ENCODE measurements at places on chromosomes 7 and 10. TPM values are rescaled to one million over a fixed set of nuclear protein-coding genes. Genes with fewer than 3 reads are reported as not detected.

DNA sequence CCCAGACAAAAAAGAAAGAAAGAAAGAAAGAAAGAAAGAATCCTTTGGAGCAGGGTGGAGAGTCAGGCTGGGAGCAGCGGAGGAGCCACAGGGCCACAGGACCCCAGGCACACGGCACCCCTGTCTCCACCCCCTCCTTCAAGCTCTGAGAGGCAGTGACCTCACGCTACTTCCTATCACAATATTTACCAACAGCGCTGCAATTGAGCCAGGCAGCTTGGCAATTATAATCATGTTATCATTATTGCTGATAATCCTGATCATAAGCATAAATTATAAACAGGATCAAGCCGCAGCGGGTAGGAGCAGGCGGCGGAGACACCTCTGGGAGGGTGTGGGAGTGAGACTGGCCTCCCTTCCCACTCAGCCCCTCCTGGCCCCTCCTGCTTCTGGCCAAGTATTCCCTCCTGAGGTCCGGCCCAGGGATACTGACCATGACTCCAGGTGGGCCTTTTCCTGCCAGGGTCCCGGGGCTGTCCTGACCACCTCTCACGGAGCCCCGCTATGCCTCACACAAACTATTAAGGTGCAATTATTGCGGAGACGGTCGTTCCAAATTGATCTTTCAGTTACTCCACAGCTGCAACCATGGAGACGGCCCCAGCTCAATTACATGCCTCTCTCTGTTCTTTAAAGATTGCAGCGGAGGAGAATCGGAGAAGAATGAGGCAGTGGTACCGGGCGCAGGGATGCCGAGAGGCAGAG is 10.0 kb upstream of the GTF2IRD1 start:
- no peak for DNase-seq

DNA sequence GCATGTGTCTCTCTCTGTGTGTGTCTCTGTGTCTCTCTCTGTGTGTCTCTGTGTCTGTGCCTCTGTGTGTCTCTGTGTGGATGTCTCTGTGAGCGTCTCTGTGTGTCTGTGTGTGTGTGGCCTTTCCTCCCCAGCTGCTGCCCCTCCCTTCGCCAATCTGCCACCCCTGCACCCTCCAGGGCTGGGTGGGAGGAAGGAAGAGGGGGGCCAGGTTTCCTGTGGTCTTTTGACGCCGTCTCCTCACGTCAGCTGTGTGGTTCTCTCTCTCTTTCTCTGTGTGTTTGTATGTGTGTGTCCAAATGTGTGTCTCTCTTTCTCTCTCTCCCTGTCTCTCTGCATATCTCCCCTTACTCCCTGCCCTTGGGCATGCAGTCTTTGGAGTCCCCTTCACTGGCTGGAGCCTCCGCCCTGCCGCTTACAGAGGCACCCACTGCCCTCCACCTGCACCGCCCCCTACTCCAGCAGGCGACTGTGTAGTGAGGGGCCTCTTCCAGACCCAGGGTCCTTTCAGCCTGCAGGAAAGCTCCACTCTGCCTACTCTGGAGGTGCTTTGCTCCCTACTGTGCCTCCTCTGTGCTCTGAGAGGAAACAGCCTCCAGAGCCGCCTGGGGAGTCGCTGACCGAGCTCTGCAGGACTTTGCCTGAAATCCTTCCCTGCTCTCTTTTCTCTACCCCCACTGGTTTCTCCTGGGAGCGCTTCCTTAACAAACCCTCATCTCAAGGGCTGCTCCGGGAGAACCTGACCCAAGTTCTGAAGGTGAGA is 44.2 kb upstream of the C10orf71 start:
- no peak for DNase-seq

- no peak for DNase-seq
Measured at GRCh38 chr10:126073606-126074005, 177.2 kb downstream of the FANK1 start.

- DNase-seq: no peak
Measured at GRCh38 chr7:26417911-26418413, 126.3 kb downstream of the SNX10 start.

GRCh38 chr7:125336326-125336725 is 406.7 kb upstream of the POT1 start:
- no peak for DNase-seq

GRCh38 chr10:44300666-44301649 is 83.9 kb downstream of the CXCL12 start:
- no peak for DNase-seq

DNA sequence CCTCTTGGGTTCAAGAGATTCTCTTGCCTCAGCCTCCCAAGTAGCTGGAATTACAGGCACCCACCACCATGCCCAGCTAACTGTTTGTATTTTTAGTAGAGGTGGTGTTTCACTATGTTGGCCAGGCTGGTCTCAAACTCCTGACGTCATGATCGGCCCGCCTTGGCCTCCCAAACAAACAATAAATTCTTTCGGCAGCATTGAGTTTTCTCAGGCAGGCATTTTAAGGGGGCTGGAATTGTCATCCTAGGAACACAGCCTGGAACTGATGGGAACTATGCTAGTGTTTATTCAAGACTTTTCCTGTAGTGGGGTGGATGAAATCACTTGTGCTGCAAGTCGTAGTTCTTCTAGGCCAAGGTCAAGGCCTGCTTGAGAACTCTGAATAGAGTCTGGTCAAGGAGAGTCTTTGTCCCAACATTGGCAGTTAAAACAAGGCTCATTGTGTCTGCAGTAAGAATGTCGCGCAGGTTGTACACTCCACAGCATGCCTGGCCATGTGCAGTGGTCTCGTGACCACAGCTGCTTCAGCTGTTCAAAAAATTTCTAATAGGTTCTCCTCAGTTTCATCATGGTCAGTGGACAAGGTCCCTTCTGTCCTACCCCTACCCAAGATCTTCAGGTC is 92.8 kb downstream of the HECW1 start:
- DNase-seq: no peak

- DNase-seq: peak; percentile 52
Measured at GRCh38 chr10:21989453-21990154, 13.9 kb downstream of the DNAJC1 start.

- peak; percentile 44 for DNase-seq
Measured at GRCh38 chr10:132232023-132232951, 45.5 kb downstream of the DPYSL4 start.

- DNase-seq: no peak
Measured at GRCh38 chr7:41630741-41631140, 72.1 kb downstream of the INHBA start.

DNA sequence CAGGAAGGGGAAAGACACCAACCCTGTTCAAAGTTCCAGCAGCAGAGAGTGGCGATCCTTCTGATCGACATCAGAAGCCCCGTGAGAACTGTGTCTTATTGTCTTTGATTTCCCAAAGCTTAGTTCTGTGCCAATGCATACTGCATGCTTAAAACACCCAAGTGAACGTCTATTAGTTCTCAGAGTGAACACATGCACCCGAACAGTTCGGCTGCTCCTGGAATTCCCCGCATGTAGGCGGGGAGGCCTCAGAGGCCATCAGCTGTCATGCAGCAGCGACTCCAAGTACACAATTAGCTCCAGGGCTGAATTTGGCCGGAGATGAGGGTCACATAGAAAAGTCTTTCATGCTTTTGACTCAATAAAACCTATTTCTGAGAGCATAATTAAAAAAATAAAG is 276.9 kb downstream of the ZMYND11 start:
- DNase-seq: no peak

DNA sequence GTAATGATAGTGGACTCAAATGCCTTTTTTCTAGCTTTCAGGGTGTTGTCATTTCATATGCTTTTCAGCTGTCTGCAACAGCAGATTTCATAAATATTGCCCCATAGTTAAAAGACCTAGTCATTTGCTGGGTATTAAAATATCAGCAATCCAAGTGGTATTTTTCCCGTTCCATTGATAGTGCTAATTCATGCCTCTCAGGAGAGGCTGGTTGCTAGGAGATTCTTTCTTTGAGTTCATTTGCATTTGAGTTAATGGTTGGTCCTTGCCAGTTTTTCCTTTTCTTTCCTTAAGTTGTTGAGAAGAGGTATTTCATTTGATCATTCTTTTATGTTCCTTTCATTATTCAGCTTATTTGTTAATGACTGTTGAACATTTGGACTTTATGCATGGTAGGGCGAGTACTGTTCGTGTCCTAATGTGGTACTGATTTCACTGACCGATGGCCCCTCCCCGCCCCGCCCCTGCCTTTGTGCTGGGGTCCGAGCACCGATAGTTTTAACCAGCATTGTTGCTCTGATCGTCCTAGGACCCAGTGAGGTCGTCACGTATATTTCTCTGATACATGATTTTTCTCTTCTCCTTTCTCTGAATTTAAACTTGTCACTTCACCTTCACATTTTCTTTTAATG is 128.6 kb downstream of the CCNY start:
- DNase-seq: no peak

GRCh38 chr7:151427705-151428377 is 12.1 kb downstream of the CRYGN start:
- DNase-seq: no peak

GRCh38 chr7:65832281-65832680 is 40.6 kb upstream of the VKORC1L1 start:
- no peak for DNase-seq

DNA sequence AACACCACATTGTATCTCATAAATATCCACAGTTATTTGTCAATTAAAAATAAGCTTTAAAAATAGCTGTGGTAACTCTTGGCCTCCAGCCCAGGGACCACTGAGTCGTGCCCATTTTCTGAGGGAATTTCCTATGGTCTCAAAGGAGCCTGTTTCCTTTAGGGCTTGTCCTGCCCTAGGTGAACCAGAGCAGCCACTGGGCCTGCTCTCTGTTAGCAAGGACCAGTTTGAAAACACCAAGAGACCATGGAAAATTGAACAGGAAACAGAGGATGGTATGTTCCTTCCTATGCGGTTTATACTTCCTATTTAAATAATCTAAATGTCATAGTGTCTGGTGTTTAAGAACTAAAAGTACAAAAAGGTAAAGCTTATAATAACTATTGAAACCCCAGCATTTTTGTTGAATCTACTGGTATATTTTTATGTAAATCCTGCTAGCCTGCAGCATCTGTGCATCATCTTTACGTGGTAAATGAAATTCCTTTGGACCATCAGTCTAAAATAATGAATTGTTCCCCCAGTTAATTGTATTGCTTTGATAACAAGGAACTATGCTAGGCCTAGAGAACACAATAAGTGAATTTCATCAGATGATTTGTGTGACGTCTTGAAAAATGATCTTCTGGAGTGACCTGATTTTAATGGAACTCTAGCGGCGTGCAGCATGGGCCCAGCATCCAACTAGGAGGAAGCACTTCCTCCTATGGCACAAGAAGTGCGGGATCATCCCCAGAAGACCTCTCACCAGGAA is 333.7 kb downstream of the GFRA1 start:
- DNase-seq: no peak

- DNase-seq: no peak
Measured at GRCh38 chr10:114420811-114421485, 16.6 kb upstream of the AFAP1L2 start.

- no peak for DNase-seq
Measured at GRCh38 chr10:55782181-55782580, 578.9 kb downstream of the ZWINT start.

GRCh38 chr7:134690016-134690415 is 43.4 kb downstream of the BPGM start:
- DNase-seq: no peak

DNA sequence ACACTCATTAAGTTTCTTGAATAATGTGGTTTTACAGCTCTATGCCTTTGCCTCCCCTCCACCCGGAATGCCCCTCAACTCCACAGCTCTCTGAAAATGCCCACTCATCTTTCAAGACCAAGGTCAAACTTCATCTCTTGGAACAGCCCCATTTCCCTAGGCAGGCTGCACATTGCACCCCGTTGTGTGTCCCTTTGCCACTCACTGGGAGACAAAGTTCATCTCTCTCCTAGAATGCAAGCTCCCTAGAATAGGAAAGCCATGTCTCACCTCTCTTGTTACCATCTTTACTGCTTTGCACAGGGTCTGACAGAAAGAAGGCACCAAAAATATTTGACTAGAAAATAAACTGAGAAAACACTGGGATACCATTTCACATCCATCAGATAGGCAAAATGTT is 33.3 kb downstream of the UBE2H start:
- no peak for DNase-seq

- DNase-seq: no peak
Measured at GRCh38 chr7:113015034-113015645, 71.5 kb downstream of the GPR85 start.

- no peak for DNase-seq
Measured at GRCh38 chr7:116395141-116395791, 104.3 kb upstream of the CAV2 start.

DNA sequence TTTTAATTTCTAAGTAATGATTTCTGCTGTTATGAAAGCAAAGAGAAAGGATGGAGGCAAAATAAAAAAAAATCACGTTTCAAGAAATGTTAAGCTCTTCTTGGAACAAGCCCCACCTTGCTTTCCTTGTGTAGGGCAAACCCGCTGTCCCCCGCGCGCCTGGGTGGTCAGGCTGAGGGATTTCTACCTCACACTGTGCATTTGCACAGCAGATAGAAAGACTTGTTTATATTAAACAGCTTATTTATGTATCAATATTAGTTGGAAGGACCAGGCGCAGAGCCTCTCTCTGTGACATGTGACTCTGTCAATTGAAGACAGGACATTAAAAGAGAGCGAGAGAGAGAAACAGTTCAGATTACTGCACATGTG is 2.4 kb downstream of the ADRB1 start:
- DNase-seq: no peak

- DNase-seq: no peak
Measured at GRCh38 chr10:51615764-51616298, 83.6 kb downstream of the CSTF2T start.

GRCh38 chr7:142413280-142414000 is 155.6 kb upstream of the PRSS58 start:
- DNase-seq: no peak

- DNase-seq: no peak
Measured at GRCh38 chr10:119575991-119576390, 20.8 kb downstream of the TIAL1 start.

ZNF365 gene
- 1.1 TPM for total RNA-seq

RBP3 gene
- not detected for total RNA-seq

OR2A42 gene
- not detected for total RNA-seq

GHRHR gene
- total RNA-seq: 3.1 TPM

EVX1 gene
- not detected for total RNA-seq

KLF6 gene
- total RNA-seq: 209 TPM

GLI3 gene
- total RNA-seq: 10.8 TPM

KAZALD1 gene
- 5.8 TPM for total RNA-seq

SYNPO2L gene
- not detected for total RNA-seq

NUDT13 gene
- total RNA-seq: 1.0 TPM

KLHDC10 gene
- 33.1 TPM for total RNA-seq

PKD1L1 gene
- total RNA-seq: 0.89 TPM

EN2 gene
- total RNA-seq: not detected

AS3MT gene
- 2.0 TPM for total RNA-seq

NSUN5 gene
- 19.4 TPM for total RNA-seq

OPALIN gene
- not detected for total RNA-seq

All from upper lobe of left lung (tissue), 6 donors.